ENCODE measurements at places on chromosomes 6 and 20.

GRCh38 chr6:49531774-49532569 lies 18.5 kb upstream of the C6orf141 start:
- no peak for DNase-seq

DNA sequence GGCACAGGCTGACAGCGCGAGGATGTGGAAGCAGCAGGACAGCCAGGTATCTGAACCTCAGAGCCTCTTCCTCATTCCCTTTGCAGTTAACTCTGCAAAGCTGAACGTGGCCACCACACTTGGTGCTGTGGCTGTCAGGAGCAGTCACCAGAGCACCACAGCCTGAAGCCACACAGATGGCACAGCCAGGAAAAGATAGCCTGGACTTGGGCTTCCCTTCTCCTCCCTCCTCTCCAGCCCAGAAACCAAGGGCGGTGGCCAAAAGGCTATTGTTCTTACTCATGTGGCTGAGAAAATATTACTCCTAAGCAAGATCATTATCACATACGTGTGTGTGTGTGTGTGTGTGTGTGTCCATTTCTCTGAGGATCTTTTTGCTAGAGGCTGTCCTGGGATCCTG lies 39.8 kb downstream of the CD164 start:
- DNase-seq, result no peak

DNA sequence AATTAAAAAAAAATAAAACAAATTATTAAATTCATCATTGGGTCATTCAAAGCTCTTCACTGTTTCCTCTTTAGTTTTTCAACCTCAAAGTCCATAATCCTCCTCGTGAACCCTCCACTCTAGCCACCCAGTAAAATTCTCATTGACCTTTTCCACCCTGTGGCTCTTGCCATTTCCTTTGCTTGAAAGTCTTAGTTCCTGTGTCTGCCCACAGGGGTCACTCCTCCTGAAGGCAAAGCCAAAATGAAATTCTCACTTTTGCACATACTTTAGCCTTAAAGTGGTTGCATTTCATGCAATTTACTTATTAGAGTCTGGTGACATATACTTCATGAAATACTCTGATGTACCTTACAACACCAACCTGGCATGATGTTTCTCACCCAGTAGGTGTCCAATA lies 263.7 kb downstream of the BMP2 start:
- no peak for DNase-seq

- DNase-seq, result no peak
Measured at GRCh38 chr6:36979347-36979742, 6.7 kb downstream of the MTCH1 start.

DNA sequence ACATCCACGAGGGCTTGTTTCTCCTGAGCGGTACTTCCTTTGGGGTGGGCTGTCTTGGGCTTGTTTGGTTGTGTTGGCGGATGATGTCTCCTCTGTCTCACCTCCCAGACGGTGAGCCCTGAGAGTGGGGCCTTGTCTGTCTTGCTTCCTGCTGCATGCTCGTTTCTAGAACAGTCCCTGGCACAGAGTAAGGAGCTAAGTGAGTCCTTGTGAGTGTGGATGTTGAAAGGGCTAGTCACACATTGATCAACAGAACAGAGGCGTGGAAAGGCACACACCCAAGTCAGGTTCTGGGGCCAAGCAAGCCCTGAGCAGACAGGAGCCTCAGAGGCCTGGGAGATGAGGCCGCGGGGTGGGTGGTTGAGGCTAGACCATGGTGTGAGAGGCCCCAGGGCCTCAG lies 111.0 kb downstream of the BMP7 start:
- DNase-seq, result no peak

DNA sequence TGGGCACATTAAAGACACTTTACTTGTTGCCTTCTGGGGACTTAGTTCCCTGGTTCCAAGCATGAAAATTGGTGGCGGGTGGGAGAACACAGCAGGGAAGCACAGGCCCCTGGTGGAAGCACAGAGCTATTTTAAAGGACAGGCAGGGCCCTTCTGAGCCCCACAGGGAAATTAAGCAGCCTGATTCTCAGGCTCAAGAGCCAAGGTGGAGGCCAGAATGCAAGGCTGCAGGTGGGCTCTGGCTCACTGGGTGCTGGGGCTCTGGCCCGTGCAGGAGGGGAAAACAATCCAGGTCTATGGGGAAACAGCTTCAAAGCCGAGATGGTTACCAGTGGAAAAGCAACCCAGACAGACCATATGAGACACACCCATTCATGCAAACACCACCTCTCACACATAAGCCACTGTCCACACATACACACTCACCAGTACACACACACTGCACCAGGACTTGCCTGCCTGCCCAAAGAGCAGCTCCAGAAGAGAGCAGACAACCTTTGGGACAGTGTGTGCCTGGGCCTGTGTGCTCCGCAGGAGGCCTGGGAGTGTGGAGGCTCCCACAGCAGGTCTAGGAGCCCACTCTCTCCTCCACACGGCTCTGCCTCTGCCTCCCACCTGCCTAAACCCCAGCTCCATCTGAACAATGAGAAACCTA lies 30.6 kb downstream of the TFEB start:
- DNase-seq, result no peak

GRCh38 chr6:39357998-39358686 lies 35.6 kb upstream of the KCNK16 start:
- DNase-seq, result no peak

GRCh38 chr6:117829594-117830319 lies 77.3 kb upstream of the SLC35F1 start:
- DNase-seq, result no peak

DNA sequence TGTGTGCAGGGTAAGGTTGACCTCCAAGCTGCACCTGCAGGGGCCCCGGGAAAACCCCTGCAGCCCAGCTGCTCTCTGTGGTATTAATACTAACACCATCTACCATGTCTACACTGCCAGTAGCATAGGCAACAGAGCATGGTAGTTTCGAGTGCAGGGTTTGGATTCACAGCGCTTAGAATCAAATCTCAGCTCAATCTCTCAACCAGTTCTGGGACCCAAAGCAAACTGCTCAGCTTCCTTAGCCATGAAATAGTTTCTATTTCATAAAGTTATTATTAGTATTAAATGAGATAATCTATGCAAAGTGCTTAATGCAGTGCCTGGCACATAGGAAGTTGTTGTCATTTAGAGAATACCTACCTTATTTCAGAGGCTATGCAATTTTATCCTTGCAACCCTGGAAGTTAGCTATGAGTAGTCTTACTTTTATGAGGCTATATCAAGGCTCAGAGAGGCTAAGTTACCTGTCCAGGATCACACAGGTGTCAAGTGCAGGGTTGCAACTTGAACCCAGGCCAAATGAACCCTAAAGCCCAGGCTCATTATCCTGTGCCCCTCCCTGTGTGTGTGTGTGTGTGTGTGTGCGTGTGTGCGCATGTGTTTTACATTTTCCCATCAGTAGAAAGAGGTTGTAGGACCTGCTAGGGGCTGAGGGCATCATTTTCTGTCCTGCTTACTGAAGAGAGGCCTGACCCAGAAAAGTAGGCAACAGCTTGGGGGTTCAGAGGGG lies 27.6 kb upstream of the MRPS18A start:
- no peak for DNase-seq

- DNase-seq, result no peak
Measured at GRCh38 chr20:53408691-53409446, 184.8 kb downstream of the ZNF217 start.

DNA sequence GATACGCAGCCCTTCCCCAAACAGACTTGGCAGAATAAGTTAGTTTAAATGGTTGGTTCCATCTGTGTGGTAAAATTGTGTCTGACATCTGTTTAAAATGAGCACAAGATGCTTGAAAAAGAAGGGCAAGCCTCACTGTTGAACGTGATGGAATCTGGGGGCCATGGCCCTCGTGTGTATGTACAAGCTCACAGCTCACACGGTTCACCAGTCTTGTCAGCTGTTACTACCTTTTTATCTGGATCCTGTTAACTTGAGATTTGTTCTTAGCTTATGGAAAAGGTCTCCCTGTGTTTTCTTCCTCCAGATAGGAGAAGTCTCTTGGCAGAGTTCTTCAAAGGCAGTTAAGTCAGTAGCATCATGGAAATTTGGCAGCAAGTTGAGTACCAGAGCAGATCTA lies 270.6 kb downstream of the KHDC1L start:
- no peak for DNase-seq

GRCh38 chr6:3451498-3451897 lies 5.4 kb downstream of the SLC22A23 start:
- no peak for DNase-seq

DNA sequence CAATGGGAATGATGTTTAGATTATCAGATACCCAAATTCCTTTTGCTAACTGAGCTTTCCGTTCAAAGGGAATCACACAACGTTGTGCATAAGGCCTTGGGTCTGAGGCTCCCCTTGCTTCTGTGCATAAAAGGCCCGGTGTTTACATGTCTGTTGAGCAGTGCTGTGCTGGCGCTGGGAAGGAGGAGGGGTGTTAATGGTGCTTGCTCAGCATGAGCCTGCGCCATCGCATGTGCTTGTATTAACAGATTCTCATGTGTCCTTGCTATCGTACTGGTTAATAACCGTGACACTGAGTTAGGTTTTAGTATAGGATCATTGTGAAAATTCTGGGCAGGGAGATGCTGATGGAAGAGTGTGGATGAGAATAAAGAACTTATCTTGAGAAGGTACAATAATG lies 62.3 kb upstream of the TRAF3IP2 start:
- DNase-seq, result no peak

DNA sequence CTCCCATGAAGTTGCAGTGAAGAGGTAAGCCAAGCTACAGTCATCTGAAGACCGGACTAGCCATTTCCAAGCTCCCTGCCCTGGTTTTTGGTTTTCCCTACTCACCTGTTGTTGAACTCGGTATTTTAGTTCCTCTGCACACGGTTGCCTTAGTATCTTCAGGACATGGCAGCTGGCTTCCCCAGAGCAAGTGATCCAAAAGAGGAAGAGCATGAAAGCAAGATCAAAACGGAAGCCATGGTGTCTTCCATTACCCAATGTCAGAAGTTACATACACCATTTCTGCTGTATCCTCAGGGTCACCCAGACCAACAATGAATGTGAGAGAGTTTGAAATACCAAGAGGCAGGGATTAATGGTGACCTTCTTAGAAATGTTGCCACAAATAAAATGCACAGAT lies 276.6 kb upstream of the CNR1 start:
- no peak for DNase-seq

GRCh38 chr20:62921119-62921687 lies 5.1 kb downstream of the DIDO1 start:
- DNase-seq, result peak; percentile 72

- no peak for DNase-seq
Measured at GRCh38 chr20:16580620-16581019, 7.4 kb upstream of the KIF16B start.

DNA sequence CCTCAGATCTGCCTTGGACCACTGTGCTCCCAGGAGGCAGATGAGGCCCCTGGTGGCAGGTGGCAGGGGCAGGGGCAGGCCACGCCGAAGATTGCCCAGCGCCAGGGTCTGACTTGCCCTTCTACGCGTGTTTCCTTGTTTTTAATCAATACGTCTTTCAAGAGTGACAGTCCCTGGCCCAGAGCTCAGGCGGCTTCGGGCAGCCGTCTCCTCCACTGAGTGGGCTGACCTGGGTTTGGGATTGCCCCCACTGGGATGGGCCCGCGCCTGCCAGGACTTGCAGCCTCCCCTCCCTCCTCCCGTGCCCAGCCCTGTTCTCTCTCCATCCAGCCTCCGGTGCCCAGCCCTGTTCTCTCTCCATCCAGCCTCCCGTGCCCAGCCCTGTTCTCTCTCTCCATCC lies 21.2 kb downstream of the FRMD1 start:
- DNase-seq, result no peak

- no peak for DNase-seq
Measured at GRCh38 chr6:43941174-43941573, 171.2 kb downstream of the VEGFA start.
